Renal cortex interstitium (tissue), 15 donors: ENCODE measurements at places on chromosomes 7 and 10.
A peak's percentile ranks its signal among the peaks of the same experiment; 100 is the strongest.

DNA sequence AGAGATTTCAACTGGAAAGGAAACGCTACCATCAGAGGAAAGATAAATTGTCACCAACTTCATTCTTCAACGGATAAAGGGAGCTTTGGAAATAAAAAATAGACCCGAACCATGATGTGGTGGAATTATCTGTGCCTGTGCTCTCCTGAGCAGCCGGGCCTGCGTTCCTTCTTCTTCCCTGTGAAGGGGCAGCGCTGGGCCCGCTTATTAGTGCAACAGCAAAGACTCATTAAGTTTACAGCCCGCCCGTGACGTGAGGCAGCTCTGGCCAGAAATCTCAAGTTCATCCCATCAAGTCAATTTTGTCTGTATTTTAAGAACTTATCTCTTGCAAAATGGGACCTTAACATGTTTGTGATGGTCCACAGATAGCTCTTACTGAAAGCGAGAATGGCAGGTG, 193.7 kb downstream of the ADARB2 start:
- DNase-seq, result no peak

- no peak for DNase-seq
These were observed 646.2 kb upstream of the SEMA3D start for GRCh38 chr7:85833066-85833465.

DNA sequence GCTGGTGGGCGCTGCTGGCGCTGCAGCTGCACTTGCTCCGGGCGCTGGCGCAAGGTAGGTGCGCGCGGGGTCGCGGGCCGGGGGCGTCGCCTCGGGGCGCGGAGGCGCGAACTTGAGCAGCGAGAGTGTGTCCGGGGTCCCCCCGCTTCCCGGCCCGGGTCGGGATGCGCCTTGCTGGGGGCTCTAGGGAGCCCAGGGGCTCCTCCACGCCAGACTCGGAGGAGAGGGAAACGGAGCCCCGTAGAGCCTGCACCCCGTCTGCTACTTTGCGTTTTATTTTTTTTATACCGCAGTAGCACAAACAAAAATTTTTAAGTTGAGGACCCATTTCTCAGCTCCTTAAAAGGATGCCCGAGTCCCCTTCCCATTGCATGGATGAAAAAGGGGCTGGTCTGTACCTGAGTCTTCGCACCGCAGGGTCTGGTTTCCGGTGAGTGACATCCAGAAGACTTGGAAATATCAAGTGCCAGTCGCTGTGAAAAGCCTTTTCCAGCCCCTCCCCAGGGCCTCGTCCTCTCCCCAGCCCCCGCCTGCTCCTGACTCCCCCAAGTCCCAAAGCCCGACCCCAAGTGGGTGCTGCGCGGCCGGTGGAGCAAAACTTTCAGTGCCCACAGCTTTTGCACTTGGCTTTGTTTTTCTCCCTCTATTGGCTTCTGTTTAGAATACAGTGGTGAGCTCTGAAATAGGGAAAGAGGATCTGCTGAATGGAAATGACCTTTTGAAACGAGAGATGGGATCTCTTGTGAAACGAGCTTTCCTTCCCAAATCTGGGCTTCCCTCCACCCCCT, 973 bp downstream of the SDK1 start:
- no peak for DNase-seq

GRCh38 chr10:11225935-11226334, 208.3 kb downstream of the CELF2 start:
- DNase-seq, result no peak

DNA sequence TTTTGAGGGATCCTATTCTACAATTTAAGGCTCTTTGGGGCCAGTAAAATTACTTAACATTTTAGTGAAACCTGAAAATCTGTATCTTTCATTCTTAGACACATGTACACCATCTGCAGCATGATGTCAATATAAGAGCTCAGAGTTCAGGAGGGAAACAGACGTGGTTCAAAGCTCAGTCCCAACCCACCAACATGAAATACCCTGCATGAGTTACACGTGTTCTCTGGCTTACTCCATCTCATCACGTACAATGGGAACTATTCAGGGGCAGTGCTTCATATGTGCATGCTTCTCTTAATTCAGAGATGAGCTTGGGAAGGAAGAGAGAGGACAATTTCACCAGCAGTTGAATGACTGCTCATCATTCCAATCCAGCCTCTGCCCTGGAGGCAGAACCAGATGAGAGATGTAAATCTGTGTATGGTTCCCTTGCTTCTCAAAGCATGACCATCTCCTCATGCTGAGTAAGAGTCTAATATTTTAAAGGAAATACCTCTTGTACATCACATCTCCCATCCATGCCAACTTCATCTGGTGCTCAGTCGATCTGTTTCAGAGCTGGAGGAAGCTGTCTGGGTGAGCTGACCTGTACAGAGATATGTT, 29.0 kb upstream of the ADAM12 start:
- DNase-seq, result no peak

DNA sequence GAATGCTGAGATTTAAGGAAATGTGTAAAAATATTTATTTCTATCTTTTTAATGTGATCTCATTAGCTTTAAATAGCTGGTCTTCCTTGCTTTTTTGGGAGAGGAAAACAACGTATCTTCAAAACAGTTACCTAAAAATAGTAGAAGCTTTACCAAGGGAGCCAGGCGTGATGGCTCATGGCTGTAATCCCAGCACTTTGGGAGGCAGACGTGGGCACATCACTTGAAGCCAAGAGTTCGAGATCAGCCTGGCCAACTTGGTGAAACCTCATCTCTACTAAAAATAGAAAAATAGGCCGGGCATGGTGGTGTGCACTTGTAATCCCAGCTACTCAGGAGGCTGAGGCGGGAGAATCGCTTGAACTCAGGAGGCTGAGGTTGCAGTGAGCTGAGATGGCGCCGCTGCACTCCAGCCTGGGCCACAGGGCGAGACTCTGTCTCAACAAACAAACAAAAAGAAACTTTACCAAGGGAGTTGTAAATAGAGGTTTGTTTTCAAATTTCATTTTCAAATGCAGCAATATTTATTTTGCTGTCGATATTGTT, 48.4 kb upstream of the ITGB1 start:
- DNase-seq, result no peak

GRCh38 chr10:87578160-87578841, 73.6 kb downstream of the MINPP1 start:
- no peak for DNase-seq

GRCh38 chr10:78510566-78511323, 477.1 kb downstream of the RPS24 start:
- no peak for DNase-seq

DNA sequence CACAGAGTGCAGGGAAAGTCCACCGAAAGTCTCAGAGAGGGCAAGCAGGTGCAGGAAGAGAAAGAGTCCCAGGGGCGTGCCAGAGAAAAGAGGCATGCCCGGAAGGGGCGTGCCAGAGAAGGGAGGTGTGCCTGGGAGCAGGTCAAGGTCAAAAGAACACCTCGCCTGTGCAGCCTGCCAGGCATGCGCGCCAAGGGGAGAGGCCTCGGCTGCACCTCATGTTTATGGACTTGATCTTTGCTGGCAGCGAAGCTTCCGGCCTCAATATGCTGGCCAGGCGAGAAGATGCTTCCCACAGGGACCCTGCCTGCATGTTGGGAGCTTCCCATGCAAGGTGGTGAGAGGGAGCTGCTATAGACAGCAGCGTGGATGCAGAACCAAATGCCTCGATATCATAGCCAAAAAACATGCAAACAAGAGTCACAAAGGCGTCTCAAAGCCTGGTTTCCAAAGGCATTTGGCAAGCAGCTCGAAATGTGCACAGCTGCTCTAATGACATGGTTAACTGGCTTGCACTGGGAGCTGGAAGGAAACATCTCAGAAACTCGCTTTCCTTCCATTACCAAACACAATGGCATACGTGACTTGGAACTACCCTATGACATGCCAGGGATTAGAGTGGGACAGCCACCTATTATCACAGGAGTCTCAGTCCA, 192.5 kb upstream of the PPP2R2D start:
- no peak for DNase-seq

GRCh38 chr10:124626759-124627380, 117.3 kb downstream of the FAM53B start:
- no peak for DNase-seq

DNA sequence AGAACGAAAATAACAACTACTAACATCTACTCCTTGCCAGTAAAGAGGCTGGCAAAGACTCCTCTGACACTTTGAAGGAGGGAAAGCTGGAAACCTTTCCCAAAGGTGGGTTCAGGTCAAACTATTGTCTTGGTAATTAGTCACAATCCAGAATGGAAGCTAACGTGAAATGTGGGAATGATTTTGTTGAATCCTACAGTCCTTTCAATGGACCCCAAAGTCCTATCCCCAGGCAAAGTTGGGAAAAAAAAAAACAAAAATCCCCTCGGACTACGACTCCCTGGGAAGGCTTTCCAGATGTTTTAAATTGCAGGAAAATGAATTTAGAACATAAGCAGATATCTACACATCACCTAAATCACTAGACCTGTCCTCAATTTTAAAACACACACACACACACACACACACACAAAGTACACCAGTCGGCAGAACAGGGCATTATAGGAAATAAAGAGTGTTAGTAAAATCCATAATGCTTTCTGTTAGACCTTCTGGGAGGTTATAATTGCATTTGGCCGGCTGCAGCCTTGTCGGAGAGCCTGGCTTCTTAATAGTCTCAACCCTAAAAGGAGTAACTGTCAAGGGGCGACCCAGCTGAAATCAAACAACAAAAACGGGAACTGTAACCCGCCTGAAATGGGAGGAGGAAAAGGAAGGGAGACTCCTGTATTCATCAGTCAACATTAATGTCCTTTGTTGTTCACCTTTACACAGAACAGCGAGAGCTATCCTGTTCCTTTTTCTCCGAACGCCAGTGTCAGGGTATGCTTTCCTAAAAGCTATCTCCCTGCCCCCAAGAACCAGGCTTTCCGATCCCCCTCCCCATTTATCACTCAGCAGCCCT, 1.5 kb downstream of the DOCK4 start:
- DNase-seq, result no peak

DNA sequence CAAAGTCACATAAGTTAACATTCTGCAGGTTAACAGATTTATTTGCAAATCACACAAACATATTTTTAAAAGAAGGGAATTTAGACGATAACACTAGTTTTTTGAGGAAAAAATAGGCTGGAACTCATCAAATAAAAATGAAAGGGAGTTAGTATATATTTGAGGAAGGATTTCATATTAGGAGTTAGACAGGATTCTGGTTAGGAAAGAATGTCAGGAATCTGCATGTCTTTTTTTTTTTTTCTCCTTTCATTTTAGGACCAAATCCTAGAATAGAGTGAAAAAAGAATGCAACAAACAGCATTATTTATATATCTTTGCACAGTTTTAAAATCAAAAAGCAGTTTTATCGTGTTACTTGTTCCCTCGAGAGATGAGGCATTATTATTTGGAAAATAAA, 8.9 kb upstream of the TRDMT1 start:
- DNase-seq, result no peak

- no peak for DNase-seq
These were observed 237.3 kb upstream of the SLC26A5 start for GRCh38 chr7:103683348-103683747.

DNA sequence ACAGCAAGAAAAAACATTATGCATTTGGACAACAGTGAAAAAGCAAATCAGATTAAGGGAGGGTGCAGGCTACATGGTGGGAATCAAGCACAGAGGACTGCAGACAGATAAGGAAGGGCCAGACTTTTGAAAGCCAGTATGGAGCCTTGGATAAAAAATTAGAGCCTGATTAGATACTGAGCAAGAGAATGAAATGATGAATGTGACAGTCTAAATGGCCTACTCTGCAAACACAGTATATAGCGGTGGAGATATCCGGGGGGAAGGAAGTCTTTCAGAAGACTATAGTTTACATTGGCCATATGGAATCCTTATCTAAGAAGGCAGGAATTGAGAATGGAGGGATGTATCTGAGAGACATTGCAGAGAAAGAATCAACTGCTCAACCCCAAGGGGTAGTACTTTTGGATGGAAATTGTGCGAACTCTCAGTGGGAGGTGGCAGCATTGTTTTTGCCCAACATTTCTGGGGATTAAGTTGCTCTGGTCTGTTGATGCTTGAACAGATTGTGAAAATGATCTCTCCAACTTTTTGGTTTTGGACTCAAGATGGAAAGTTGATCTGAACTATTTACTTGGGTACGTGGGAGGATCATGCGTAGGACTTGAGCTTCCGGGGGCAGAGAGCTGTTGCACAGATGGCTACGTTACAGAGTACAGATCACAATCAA, 39.4 kb upstream of the CHCHD3 start:
- peak; percentile 11 for DNase-seq

DNA sequence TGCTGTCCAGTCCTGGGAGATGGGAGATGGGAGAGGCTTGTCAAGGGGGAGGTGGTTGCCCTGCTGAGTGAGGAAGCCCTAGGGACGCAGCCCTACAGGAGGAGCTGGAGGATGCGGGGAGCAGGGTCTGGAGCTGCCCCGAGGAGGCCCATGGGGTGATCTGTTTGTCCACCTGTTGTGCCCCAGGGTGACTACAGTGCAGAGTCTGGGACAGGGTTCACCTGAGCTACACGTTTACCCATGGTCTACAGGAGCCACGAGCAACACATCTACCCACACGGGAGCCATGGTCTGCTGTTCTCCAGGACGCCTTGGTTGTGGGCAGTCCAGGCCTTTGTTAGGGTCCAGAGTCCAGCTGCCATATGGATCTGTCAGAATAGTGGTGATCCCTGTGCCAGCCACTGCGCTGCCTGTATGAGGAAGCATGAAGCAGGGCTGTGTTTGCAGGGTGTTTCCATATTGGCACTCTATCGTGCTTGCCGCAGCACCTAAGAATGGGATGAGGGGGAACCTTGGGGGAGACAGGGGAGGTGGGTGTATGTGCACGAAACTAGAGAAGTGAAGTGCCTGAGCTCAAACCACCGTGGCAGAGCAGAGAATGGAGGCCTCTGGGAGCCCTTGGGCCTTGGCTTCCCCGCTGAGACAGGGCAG, 23.7 kb downstream of the ZNF775 start:
- no peak for DNase-seq

GRCh38 chr7:71482284-71482683, 350.3 kb downstream of the GALNT17 start:
- no peak for DNase-seq

DNA sequence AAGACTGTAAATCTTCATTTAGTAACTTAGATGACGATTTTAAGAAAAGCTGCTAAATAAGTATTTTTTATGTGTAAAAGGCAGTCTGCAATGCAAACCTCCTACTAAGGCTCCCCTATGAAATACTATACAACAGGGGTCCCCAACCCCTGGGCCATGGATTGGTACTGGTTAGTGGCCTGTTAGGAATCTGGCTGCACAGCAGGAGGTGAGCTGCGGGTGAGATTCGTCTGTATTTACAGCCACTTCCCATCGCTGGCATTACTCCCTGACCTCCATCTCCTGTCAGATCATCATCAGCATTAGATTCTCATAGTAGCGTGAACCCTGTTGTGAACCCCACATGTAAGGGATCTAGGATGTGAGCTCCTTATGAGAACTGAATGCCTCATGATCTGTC, 580.4 kb downstream of the MAGI2 start:
- no peak for DNase-seq

GRCh38 chr7:46463170-46463569, 542.1 kb upstream of the IGFBP3 start:
- no peak for DNase-seq

GRCh38 chr10:132498562-132499366, 38.8 kb upstream of the INPP5A start:
- no peak for DNase-seq

DNA sequence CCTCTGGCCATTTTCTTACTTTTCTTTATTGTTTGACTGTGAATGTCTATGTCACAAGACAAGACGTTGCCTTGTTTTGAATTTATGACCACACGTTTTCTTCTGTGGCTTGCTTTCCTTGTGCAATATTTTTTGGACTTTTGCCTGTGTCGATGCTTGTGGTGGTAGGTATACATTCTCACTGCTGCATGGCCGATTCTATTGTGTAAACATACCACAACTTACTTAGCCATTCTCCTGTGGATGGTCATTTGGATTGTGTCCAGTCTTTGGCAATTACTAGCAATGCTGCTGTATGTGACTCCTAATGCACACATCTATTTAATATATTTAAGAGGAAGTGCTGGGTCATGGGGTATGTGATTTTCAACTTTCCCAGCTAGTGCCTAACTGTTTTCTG, 18.0 kb upstream of the DLG5 start:
- DNase-seq, result no peak
